Progenitor cell of endocrine pancreas (in vitro differentiated cells): ENCODE measurements at places on chromosomes 3 and 15. TPM values are rescaled to one million over a fixed set of nuclear protein-coding genes. Genes with fewer than 3 reads are reported as not detected.
A peak's percentile ranks its signal among the peaks of the same experiment; 100 is the strongest.

The AADACL2 gene
- not detected in 2 replicates for total RNA-seq

The RHOV gene
- total RNA-seq = 4.4 and 5.1 TPM in 2 replicates

The ARMC8 gene
- 57.4 and 71.3 TPM in 2 replicates for total RNA-seq

DNA sequence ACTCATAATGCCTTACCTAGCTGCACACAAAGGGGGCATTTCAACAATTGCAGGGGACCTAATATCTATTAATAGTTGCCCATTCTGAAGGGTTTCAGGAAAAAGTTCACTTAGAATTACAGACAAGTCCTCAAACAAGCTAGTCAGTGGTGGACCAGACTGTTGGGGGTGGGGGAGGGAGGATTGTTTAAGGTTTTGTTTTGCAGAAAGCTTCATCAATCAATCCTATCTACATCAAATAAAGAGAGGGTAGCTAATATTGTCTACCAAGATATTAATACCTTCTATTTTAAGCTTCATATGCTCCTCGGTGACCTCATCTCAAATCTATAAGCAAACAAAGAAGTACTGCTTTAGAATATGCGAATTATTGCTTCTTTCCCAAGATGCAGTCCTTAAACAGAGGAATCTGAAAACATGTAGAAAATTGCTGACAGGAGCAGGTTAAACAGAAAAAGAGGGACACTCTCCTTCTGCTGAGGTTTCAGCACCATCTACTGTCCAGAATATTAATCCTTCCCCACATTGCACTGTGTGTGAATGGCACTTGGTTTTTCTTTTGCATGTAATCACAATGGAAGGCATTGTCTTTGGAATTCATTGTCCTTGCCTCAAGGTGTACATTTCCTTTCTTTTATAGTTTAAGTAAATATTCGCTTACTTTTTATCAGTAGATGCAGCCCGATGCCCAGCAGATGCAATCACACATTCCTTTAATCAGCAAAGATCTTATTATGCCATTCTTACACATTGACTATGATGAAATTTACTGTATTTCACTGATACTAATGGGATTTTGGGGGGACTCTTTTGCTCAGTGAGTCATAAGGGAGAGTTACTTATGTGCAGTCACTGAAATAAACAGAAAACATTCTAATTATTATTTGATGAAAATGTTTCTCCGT is 94.7 kb downstream of the IL5RA start:
- no peak overlapping the region for H3K27ac ChIP-seq
- no peaks in the 10 kb centered on the region for H3K36me3 ChIP-seq
- DNase-seq = no peak
- peak overlapping the region; percentile 27 for H3K4me3 ChIP-seq

DNA sequence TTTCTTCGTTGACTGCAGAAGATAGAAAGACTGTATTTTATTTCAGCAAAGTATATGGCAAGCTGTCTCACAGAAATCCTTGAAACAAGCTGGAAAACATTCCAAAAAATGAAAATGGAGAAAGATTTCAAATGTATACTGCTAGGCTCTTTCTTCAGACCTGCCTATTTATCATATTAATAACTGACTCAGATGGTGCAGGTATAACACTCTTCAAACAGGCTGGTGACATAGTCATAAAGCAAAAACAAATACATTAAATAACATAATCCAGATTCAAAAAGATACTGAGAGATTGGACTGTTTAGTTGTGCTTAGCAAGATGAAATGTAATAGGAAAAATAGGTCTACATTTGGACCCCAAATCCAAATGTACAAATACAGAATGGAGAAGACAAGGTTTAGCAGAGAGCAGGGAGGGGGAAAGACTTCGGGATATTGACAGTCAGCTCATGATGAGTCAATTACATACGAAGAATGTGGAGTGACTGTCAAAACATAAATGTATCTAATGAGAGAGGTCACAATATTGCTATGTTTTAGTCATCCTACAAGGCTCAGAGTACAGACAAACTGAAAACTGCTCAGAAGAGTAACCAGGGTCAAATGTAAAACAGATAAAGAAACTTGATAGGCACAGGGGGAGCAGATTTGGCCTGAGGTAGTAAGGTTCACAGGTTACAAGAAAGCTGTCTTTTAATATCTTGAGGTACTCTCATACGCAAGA is 88.7 kb downstream of the DMXL2 start:
- H3K4me3 ChIP-seq = no peak overlapping the region
- H3K27me3 ChIP-seq = no peaks in the 10 kb centered on the region
- peaks cover 28% of the 10 kb centered on the region for H3K36me3 ChIP-seq
- no peak for DNase-seq
